Cerebellar cortex (tissue), 1 donor: ENCODE measurements at places on chromosomes 2 and 18.

GRCh38 chr2:9812945-9813311 is 30.3 kb upstream of the TAF1B start:
- no peak for DNase-seq

GRCh38 chr2:68569604-68570003 is 73.8 kb upstream of the PROKR1 start:
- DNase-seq: no peak

GRCh38 chr18:54506516-54507261 is 84.4 kb upstream of the DYNAP start:
- no peak for DNase-seq

GRCh38 chr2:216375286-216375685 is 3.0 kb upstream of the MARCHF4 start:
- no peak for DNase-seq

DNA sequence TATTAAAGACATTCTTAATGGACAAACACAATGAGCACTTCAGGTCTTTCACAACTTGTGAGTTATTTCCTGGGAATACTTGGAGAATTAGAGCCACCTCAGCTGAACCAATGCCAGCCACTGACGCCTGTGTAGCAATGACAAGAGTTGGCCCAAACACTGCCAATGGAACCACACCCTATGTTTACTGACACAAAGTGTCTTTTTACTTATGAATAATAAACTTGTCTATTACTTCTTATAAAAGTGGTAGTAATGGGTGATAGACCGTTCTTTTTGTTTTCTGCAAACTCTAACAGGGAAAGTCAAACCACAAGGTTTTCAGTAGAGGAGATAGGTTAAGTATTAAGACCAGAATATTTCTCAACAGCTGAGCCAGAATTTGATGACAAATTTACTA is 12.5 kb upstream of the CHAC2 start:
- no peak for DNase-seq

GRCh38 chr2:215799194-215799593 is 214.2 kb downstream of the MREG start:
- DNase-seq: no peak

GRCh38 chr18:42229211-42230210 is 274.5 kb downstream of the PIK3C3 start:
- peak; percentile 53 for DNase-seq

DNA sequence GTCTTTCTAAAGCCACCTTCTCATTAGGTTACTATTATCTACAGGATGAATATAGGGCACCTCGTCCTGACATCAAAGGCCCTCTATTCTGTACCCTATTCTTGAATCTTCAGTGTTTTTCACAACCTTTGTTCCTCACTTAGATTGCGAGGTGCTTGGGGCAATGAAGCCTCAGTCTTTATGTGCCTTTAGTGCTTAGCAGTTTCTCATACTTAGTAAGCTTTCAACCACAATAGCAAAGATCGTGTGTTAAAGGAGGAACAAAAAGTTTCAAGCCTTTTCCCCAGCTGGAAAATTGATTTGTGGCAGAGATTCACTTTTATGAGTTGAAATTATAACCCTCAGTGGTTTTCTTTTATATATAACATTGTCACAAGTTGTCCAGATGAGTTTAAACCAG is 226.9 kb downstream of the MYO3B start:
- DNase-seq: no peak

- peak; percentile 74 for DNase-seq
Measured at GRCh38 chr2:61179701-61180639, 18.0 kb downstream of the C2orf74 start.

- no peak for DNase-seq
Measured at GRCh38 chr2:216071111-216071851, 10.3 kb downstream of the PECR start.

DNA sequence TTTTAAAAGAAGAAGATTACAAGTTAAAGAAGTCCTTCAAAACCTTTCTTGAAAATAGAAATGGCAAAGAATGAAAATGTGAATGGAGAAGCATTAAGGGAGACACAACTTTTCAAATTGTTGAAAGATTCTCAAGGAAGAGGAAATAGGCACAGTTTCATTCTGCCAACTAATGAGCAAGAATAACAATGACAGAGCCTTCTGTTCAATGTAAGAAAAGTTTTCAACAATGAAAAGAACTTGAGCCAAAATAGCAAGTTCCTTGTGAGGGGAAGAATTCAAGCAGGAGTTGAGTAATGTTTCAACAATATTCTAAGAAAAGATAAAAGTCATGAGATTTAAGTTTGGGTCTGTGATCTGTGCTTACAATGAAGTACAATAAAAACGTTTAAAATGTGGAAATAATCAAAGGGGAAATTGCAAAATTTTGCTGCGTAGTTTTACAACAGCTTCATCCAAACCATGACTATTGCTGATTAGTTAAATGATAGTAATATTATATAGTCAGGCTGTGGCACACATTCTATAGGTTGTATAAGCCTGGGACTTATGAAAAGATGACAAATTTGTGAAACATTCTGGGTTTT is 122.6 kb downstream of the METTL4 start:
- no peak for DNase-seq

GRCh38 chr2:236724200-236724599 is 154.6 kb downstream of the ACKR3 start:
- no peak for DNase-seq

- peak; percentile 22 for DNase-seq
Measured at GRCh38 chr2:22355816-22356433, 1029.1 kb upstream of the KLHL29 start.

- no peak for DNase-seq
Measured at GRCh38 chr2:144362401-144362800, 157.5 kb downstream of the ZEB2 start.

GRCh38 chr2:231413456-231413855 is 17.9 kb downstream of the B3GNT7 start:
- DNase-seq: no peak

- no peak for DNase-seq
Measured at GRCh38 chr2:50645346-50645745, 386.6 kb downstream of the NRXN1 start.

DNA sequence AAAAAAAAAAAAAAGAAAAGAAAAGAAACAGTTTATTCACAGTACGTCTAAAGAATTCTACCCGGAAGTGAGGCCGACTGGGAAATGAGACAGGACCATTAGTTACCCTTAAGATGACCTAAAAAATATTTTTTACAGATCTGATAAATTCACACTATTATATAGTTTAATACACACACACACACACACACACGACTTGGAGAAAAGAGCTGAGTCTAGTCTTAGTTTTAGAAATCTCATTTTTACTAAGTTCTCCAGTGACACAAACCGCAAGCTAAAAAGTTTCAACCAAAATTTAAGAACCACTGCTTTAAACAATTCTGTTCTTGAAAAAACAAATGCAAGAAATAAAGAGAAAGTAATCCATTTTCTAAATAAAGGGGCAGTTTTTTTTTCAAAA is 27.1 kb downstream of the ST3GAL5 start:
- DNase-seq: no peak

DNA sequence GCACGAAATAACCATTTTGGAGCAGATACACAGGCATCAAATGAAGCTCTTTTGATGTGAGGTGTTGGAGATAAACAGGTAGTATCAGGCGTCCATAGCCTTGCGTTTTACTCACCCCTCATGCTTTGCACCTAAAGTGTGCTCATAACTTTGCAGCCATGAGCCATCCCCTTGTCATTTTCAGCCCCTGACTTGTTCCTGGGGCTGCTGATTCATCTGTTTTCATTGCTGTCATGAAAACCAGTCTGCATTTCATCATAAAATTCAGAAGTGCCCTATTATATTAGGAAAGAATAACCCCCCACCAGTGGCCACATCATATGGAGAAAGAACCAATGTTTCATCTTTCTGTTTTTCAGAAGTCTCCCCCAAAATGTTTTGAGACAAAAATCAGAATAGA is 329.7 kb upstream of the NRP2 start:
- no peak for DNase-seq

GRCh38 chr18:9147440-9148202 is 11.0 kb downstream of the ANKRD12 start:
- DNase-seq: peak; percentile 73

DNA sequence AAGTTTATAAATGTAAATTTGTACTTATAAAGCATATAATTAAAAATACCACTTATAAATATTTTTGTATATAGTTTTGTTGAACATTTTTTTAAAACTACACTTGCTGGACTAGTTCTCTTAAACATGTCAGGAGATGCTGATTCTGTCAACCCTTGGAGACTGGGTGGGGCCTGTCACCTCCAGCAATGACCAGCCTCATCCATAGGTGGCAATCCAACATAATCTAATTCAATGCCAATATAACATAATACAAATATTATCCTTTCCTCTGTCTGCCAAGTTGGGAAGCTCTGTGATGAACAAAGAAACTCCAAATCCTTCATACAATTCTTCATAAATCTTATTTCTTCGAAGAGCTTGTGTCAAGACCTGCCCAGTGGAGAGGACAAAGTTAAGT is 140.4 kb downstream of the RBMS1 start:
- DNase-seq: no peak
